Stimulated activated CD4-positive, alpha-beta T cell treated with anti-CD3 and anti-CD28 coated beads, Interleukin-1b, Interleukin-23, amount 100 ng/mL, for 24 hours (primary cell): ENCODE measurements at places on chromosomes 5 and 9.

DNA sequence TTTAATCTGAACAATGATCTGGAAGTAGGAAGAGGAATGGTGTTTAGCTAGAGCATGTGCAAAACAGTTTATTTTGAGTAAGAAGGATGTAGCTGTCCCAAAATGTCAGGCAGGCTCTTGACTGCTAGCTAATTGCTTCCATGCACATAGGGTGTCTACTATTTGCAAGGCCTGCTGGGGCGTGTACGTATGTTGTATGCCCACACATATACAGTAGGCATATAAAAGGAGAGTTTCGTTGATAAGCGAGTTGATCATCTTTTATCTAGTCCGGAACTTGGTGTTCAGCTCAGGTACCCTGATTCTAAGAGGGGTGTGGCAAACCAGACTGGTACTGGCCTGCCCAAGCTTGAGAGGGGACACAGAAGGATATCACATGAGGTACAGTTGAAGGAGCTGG is 177.2 kb downstream of the GOLPH3 start:
- DNase-seq, result no peak

- no peak for DNase-seq
These were observed 22.7 kb downstream of the CCNH start for GRCh38 chr5:87390075-87390474.

GRCh38 chr5:96370976-96371375 is 62.1 kb downstream of the PCSK1 start:
- no peak for DNase-seq

DNA sequence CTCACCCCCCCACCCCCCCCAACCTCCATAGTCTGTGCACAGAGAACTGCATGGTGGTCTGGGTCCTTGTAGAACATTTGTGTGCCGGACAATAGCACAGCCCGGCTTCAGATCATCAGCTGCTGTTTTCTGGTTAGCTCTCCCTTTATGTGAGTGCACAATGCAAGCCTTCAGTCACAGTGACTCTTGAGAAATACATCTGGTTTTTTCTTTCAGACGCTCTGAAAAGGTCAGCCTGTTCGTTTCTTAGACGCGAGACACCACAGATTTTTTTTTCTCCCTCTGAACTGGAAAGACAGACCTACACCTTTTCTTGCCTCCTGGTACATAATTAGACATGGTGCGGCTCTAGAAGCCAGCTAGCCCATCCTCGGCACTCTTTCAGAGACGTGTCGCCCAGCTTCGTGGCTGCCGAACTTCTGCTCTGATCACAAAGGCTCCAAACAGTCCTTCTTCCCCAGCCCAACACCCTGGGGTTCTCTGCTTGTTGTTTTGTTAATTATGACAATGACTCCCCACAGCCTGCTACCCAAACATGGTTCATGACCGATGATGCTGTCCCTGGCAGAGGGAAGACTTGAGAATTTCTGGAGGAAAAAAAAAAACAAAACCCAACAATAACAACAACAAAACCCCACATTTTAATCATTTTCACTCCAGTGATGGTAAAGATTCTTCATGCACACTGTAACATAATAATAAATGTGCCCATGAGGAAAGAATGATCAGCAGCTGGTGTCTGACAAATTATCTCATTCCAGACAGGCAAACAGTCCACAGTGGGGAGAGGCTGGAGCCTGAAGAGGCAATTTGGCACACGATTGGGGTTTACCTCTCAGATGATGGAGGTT is 241.4 kb upstream of the ZNF462 start:
- no peak for DNase-seq

- no peak for DNase-seq
These were observed 14.3 kb upstream of the PITX1 start for GRCh38 chr5:135048286-135048685.

GRCh38 chr5:116559239-116559638 is 15.4 kb downstream of the SEMA6A start:
- no peak for DNase-seq

GRCh38 chr9:34517185-34517584 is 5.6 kb downstream of the ENHO start:
- no peak for DNase-seq
